ENCODE measurements at places on chromosomes 7 and 10.

DNA sequence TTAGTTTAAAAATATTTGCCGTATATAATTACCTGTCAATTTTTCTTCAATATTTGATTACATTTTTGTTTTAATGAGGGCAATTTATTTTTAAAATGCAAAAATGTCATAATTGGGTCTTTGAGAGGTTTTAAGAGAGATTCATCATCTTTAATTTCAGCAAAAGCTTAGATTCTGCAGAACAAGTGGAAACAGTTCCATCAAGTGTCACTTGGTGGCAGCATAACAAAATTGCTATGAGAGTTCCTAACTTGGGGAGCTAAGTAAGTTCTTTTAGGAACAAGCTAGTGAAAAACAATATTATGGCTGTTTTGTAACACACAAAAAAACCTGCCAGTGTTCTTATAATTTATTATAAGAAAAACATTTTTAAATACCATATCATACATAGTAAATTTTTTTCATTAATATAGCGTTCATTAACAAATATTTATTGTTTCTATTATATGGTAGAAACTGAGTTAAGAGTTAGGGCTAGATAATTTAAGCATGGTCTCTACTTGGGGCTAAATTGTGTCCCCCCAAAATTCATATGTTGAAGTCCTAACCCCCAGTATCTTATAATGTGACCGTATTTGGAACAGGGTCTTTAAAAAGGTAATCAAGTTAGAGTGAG, 155.2 kb downstream of the MAGI2 start:
- DNase-seq: peak; percentile 14

DNA sequence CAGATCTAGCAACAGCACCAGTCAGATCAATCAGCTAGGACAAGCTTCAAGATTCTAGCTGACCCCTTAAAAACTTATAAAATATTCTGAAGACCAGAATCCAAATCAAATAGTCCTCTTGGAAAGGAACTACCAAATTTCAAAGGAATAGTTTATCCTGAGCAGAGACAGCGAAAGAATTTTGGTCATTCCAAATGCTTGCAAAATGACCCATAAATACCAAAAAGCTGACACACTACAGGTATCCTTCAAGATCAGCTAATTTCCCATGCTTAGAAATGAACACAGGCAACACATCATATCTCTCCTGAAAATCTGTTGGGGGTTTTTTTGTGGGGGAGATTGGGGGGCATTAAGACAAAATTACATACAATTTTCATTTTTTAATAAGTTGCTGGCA, 78.8 kb downstream of the PDSS1 start:
- DNase-seq: no peak

- DNase-seq: no peak
Measured at GRCh38 chr10:12091421-12091820, 22.7 kb downstream of the DHTKD1 start.

GRCh38 chr10:71973777-71974488, 9.7 kb downstream of the CHST3 start:
- DNase-seq: no peak
